Left renal pelvis (tissue), 4 donors: ENCODE measurements at places on chromosomes 16 and 17.

DNA sequence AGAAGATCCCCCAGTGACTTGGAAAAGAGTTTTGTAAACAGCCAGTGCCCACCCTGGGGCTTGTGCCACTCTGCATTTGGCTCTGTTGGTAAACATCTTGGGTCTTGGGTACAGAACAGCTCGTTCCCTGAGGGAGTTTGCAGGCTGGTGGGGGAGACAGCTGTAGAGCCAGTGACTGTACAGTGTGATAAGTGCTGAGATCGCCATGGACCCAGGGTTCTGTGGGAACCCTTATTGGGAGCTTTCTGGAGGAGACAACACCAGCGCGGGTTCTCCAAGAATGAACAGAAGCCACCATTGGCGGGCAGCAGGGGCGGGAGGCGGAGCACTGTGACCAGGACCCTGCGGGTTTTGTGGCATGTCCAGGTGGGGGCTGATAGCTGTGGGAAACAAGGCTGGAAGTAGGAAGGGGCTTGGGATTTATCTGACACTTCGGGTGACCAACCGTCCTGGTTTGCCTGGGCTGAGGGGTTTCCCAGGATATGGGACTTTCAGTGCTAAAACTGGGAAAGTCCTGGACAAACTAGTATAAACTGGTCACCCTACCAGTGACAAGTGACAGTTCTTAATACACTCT lies 2.9 kb downstream of the CLEC16A start:
- no peak for DNase-seq

DNA sequence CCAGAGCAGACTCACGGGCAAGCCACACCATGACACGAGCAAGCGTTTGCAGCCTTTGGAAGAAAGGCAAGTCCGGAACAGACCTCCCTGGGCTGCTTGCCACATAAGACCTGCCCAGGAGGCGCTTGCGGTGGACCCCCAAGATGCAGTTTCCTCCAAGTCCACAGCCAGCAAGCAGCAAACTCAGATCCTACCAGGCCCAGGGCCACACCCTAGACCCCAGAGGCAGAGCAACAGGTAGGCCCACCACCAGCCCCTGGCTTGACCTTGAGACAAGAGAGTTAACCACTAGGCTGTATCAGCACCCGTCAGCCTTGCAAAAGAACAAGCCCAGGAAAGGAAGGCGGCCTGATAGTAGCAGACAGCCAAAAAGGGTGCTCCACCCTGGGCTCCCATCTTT lies 2.3 kb downstream of the FAAP100 start:
- DNase-seq, result no peak

GRCh38 chr16:89456419-89456959 lies 33.9 kb downstream of the ANKRD11 start:
- no peak for DNase-seq

DNA sequence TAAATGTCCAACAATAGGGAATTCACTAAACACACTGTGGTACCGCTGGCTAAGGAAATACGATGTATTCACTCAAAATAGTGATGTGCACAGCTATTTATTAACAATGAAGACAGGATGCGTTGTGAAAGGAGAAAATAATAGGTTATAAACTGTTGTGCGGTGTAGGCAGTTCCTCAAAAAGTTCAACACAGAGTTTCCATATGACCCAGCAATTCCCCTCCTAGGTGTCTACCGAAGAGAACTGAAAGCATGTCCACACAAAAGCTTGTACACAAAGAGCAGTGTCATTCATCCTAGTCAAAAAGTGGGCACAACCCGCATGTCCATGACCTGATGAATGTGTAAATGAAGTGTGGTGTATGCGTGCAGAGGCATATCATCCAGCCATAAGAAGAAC lies 1.2 kb upstream of the CES1 start:
- no peak for DNase-seq

DNA sequence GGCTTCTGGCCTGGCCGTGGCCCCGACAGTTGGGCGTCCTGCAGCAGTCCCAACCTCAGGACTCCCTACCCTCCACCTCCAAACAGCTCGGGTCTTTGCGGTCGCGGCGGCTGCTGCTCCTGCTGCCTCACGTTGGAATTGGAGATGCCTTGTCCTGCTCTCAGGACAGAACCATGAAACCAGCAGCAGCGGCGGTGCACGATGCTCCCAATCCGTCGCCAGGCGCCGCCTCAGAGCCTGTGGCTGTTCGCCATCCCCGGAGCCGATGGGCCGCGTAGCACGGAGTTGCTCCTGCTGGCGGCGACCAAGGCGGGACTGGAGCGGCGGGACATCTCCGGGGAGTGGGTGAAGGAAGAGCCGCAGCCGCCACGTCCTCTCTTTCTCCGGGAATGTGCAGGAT lies 1965.9 kb downstream of the TP53TG3F start:
- no peak for DNase-seq

DNA sequence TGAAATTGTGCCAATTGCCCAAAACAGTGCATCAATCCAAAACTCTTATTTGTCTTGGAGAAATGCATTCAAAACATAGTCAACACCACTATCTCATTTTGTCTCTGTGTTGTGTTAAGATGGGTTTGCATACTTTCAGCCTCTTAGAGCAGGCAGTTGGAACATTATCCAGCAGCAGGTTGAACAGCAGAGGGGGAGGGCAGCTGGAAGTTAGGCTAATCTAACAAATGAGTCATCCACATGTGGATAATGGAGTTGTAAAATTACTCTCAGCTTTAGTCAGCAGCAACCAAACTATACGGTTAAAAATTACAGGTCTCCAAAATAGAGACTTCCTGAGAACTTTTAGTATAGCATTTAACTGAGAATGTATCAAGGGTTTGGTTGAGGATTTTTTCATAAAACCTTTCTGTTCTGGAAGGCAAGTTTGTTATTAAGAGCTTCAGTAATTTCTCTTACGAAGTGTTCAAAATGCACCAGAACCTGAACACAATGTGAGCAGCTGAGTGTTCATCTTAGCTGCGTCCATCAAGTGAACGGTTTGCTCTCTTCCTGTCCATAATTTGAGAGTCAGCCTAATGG lies 46.3 kb downstream of the PRKCA start:
- no peak for DNase-seq

DNA sequence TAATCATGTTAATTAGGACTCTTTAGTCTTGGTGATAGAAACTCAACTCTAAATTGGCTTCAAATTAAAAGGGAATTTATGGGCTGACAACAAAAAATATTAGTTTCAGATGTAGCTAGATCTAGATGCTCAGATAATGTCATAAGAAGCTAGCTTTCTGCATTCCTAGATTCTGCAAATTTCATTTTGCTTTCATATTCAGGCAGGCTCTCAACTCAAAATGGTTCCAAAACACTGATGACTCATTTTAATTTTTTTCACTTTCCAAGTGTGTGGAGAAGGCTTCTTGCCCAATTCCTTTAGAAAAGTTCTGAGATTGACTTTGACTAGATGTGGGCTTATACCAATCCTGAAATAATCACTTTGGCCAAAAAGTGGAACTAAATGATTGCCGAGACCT lies 236.7 kb upstream of the GOT2 start:
- no peak for DNase-seq

DNA sequence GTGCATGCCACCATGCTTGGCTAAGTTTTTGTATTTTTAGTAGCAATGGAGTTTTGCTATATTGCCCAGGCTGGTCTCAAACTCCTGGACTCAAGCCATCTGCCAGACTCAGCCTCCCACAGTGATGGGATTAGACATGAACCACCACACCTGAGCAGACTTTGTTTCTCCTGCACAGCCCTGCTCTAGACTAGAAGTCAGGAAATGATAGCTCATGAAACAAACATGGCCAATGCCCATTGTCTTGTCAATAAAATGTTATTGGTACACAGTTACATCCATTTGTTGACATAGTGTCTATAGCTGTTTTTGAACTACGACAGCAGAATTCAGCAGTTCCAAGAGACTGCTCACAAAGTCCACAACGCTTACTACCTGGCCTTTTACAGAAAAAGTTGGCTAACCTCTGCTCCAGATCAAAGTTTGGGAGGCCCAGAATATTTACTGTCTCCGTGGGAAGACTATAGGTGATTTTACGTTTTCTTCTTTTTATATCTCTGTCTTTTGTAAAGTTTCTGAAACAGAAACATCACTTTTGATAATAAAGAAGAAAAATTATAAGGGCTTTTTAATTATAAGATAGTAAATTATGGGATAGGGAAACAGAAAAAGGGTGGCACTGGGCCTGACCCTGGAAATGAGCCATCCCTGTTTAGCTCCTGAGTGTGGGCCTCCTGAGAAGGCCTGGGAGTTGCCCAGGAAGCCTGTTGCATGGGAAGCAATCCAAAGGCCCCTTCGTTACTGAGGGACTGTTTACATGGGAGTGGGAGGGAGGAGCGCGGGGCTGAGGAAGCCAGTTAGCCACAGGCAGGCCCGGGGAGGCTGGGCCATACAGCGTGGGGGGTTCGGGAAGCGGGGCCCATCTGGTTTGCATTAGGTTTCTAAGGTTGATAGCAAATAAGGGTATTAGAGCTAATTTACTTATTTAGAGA lies 201.5 kb downstream of the IRF8 start:
- no peak for DNase-seq

DNA sequence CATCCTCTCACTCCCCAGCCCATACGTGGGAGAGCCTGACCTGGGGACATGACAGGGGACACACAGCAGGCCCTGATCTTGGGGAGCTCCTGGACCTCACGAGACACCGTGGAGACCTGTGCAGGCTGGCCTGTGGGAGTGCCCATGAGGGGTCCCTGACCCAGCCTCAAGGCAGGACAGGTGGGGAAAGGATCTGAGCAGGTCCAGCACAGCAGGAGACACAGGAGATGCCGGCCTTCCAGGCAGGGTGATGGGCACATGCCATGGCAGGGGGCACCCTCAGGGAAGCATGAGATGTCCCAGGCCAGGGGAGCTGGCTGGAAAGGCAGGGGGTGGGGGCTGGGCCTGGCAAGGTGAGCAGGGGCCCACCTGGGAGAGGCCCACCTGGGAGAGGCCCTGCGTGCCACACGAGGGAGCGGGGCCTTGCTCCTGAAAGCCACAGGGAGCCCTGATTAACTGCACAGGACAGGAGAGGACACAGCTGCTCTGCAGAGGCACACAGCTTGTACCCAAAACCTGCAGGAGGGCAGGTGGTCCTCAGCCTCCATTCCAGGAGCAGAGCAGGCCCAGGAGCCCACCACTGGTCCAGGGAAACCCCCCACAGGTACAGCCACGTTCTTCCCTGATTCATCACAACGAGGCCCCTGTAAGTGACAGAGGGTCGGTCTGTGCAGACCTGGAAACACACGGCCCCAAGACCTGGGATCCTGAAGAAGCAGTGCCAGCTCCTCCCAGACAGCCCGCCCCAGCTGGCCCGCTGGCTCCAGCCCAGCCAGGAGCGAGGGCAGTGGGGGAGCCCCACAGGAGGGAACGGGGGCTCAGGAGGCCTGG lies 26.6 kb upstream of the KRT17 start:
- no peak for DNase-seq

DNA sequence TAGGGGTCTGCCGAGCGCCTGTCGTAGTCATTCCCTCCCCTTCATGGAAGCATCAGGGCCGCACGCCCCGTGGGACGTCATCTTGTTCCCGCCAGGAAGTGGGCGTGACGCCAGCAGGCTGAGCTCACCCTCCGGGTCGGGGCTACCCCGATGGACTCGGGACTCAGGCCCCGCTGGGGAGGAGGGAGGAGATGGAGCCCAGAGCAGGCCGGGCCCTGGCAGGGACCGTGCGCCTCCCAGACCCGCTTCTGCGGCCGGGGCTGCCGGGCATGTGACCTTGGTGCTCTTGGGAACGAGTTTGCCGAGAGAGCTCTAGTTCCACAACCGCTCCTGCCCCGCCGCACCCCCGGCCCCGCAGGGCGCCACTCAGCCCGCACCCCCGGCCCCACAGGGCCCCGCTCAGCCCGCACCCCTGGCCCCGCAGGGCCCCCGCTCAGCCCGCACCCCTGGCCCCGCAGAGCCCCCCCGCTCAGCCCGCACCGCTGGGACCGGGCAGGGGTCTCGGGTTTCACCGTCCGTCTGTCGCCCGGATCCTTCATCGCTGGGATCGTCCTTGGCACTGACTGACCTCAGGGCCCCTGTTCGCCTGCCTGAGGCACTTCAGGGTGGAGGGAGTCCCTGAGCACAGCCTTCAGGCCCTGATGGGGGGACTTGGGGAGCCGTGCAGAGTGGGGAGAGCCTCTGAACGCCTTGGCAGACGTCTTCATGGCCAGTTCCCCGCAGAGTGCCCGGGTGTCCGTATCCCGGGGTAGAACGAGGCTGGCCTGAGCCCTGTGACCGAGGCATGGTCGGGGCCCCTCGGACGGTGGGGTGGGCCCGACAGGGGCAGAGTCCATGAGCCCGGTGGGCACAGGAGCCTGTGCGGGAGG lies 5.8 kb downstream of the CACNA1H start:
- DNase-seq, result no peak

- no peak for DNase-seq
Observed at GRCh38 chr17:45428050-45428617, 4.5 kb downstream of the ARHGAP27 start.

- no peak for DNase-seq
Observed at GRCh38 chr17:12349297-12349696, 316.4 kb upstream of the MYOCD start.

GRCh38 chr17:3690094-3690715 lies 5.8 kb downstream of the P2RX5 start:
- no peak for DNase-seq

DNA sequence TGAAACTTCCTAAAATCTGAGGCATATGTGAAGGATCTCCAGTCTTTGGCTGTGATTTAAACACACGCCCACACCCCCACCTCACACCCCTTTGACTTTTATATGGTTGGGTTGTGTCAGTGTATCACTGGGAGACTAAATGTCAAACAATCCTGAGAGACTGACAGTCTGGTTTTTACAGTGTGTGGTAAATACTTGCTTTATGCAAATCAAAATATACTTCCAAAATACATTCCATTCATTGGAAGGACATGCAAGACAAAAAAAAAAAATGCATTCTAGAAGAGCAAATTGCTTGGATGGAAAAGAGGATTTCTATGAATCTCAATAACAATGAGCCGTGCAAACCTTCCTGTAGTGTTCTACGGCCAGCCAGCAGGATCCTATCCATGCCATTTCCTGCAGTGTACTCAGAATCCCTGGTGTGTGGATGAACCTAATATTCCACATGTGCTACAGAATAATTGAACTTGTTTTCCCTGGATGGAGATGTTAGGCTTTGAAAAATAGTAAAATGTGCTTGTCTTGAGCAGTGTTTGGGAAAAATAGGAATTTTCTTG lies 602.1 kb upstream of the GOT2 start:
- no peak for DNase-seq

DNA sequence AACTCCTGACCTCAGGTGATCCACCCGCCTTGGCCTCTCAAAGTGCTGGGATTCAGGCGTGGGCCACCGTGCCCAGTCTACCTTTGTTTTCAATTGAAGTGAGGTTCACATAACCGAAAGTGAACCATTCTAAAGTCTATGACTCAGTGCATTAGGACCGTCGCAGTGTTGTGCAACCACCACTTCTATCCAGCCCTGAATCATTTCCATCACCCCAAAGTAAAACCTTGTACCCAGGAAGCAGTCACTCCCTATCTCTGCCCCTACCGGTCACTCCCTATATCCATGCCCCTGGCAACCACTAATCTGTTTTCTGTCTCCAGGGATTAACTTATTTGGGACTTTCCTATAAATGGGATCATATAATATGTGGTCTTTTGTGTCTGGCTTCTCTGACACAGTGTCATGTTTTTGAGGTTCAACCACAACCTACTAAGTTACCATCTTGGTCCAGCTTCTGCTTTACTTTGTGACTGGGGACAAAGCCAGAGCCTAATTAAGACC lies 28.3 kb upstream of the CDC42EP4 start:
- no peak for DNase-seq
